Amygdala (tissue), 56 donors: ENCODE measurements at places on chromosomes 3 and 15.

DNA sequence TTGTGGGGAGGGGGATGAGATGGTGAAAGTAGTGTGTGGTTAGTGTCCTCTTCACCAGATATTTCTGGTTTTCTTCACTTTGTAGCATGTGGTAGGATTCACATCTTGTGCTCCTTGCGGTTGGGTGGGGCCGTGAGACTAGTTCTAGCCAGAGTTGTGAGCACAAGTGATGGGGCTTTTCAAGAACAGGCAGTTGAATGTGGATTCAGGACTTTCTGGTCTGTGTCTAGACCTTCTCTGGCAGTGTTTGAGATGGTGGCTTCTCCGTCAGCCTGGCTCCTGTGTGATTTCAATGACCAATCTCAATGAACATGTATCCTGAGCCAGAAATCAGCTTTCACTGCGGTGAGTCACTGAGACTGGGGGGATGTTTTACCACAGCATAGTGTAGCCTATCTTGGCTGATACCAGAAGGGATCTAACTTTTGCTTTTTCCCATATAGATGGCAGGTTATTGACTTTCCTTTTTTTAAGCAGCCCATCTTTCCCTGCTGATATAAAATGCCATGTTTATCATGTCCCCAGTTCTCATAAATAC is 82.6 kb downstream of the RPLP1 start:
- no peak for DNase-seq

DNA sequence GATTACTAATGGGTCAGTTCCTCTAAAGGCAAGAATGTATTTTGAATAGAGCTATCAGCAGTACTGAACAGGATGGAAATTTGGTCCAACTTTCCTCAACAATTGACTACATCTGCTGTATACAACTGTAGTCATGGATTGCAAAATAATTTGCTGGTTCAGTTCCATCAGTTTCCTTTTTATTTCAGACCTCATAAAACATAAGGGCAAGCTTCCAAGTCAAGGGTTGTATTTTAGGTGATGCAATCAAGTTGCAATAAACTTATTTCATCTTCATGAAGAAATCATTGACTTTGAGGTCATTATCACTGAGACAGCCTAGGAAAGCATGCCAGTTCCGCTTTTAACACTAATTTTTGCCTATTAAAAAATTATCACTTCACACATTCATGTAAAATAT is 90.4 kb upstream of the TSEN2 start:
- no peak for DNase-seq

GRCh38 chr3:156033428-156033827 is 87.0 kb upstream of the KCNAB1 start:
- no peak for DNase-seq

- no peak for DNase-seq
Measured at GRCh38 chr15:46088486-46089445, 453.9 kb downstream of the SQOR start.

GRCh38 chr3:29186982-29187725 is 93.7 kb upstream of the RBMS3 start:
- DNase-seq: no peak

- peak; percentile 46 for DNase-seq
Measured at GRCh38 chr3:138114988-138115971, at the start of gene DZIP1L. Gene DZIP1L (minus strand): TSS chr3:138115608. CDS start chr3:138103971, 11,637 bp downstream.

DNA sequence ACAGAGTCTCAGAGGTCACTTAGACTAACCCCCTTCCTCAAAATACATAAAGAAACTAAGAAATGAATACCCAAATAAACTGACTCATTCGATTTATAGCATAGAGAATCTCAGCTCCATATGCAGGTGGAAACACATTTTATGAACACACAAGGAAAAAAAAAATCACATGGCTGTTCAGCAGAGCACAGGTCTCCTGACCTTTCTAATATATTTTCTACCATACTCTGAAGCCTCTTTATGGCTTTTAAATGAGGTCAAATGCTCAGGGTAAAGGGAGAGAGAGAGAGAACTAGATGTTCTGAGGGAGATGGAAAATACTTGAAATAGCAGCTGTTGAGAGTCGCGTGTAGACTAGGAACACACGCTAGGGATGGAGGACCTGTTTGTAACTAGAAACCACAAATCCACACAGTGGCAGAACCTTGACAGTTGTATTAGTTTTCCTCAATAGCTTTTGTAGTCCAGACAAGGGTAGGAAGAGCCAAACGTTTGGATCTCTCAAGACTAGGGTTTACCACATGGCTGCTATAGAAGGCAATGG is 165.3 kb downstream of the FMN1 start:
- no peak for DNase-seq

- no peak for DNase-seq
Measured at GRCh38 chr15:90845201-90845949, 23.0 kb upstream of the FURIN start.

DNA sequence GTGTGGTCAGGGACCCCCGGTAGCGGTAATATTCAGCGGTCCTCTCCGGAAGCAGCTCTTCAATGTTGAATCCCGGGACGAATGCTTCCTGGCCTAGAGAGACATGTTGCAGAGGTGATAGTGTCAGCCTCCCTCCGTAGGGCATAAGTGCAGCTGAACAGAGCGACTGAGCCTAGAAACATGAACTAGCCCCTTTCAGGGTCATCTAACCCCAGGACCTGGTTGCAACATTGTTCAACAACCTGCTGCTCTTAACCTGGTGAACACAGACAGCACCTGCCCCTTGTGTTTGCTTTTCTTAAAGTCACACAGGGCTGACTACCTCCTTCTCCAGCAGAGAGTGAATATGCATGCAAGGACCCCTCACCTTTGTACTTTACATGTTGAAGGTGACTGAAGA is 41.3 kb downstream of the CA12 start:
- DNase-seq: no peak

- DNase-seq: no peak
Measured at GRCh38 chr3:183823963-183824362, 1.4 kb downstream of the MAP6D1 start.

DNA sequence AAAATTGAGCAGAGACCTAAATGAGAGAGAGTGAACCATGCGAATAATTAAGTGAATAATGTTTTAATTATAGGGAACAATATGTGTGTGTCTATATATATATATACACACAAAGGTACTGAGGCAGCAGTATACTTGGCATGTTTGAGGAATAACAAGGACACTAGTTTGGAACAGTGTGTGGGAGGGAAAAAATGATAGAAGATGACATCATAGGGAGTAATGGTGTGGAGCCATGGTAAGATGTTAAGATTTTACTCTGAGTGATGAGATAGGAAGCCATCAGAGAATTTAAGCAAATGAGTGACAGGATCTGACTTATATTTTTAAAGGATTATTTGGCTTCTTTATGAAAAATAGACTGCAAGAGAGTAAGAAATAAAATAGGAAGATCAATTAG is 29.1 kb downstream of the DTWD1 start:
- no peak for DNase-seq

GRCh38 chr3:52524752-52525679 is 8.6 kb downstream of the NT5DC2 start:
- DNase-seq: no peak

DNA sequence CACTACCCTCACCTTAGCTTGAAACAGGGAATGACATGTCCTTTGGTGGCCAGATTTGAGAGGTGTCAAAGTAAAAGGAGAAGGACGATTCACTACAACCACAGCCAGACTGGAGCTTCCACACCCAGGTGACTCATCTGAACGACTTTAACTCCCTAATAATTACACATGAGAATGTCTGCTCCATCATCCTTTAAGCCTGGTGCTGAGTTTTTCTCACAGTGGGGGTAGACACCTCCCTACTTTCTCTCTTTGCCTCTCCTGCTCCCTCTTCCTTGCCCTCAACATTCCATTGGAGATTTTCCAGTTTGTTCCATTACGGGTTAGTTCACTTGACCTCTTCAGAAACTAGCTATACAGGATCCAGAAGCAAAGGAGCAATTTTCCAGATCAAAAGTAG is 154.3 kb upstream of the BHLHE40 start:
- no peak for DNase-seq

GRCh38 chr15:77577366-77577950 is 55.3 kb downstream of the LINGO1 start:
- peak; percentile 74 for DNase-seq

GRCh38 chr3:141414800-141415462 is 46.6 kb downstream of the ZBTB38 start:
- no peak for DNase-seq

DNA sequence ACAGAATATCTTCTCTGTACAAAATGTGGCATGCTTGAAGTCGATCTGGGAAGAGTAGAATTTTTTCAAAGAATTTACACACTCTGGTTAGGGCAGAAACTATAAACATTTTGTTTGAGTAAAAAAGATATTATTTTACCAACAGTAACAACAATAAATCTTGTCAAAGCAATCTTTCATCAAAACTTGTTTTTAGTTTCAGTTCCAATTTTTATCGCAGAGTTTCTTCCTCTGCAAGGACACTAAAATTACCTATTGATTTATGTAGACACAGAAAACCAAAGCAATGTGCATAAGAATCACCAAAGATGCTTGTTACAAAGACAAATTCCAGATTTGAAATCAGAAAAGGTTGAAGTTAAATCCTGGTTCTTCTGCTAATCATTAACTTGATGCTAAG is 61.9 kb downstream of the CGGBP1 start:
- no peak for DNase-seq

GRCh38 chr3:189635339-189635738 is 4.2 kb downstream of the TP63 start:
- DNase-seq: no peak

DNA sequence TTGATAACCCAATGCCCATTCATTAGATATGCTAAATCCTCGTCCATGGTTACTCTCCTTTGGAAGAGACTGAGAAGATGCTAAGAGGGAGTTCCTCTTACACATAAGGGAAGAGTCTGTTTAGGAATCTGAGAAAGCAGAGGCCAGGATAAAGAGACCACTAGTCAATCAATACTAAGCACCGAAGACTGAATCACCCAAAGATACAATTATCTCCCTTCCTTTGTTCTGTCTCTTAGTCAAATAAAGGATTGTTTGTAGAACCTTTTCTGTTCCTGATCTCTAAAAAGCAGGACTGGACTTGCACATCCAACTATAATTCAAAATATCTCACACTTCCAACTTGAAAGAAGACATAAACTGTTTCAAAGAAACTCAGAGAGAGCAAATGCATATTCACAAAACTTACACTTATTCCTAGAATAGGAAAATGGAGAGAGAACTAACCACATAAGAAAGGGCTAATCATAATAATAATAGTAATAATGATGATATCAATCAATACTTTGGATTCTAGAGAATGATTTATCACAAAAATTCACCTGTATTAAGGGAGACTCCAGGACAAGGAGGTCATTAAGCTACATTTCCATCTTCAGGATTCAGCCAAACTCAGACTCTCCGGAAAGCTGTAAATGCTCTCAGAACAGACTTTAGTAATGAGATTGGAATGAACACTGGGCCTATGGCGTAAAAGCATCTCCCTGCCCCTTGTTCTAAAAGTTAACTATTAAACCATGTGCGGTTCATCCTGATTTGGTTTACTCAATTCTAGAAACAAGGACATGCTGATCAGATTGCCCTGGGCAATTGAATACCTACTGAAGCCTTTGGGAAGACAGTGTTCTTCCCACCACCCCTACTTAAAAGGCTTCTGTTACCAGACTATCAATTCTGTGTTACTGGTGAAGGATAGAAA is 401.5 kb downstream of the ZBTB20 start:
- DNase-seq: no peak

GRCh38 chr3:188440340-188440972 is 286.5 kb downstream of the LPP start:
- DNase-seq: no peak

DNA sequence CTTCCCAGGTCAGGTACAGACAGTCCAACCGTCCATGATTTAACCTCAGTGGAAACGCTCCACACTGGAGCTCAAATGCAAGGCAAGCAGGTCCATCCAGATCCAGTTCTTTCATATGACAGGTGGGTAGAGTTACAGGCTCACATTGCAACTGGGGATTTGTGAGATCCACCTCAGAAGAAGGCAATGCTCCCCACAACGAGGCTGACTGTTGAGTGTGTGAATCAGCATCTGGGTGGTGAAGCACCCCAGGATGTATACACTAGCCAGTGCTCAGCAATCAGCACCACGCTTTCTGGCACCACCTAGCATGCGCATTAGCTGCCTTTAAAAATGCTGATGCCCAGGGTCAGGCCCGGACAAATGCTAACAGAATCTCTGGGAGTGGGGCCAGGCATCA is 343.5 kb upstream of the ICE2 start:
- DNase-seq: no peak

- no peak for DNase-seq
Measured at GRCh38 chr15:94370936-94371285, 139.6 kb downstream of the MCTP2 start.

GRCh38 chr3:156395961-156396710 is 158.8 kb downstream of the SSR3 start:
- DNase-seq: no peak

- DNase-seq: no peak
Measured at GRCh38 chr3:61890167-61890566, 328.8 kb downstream of the PTPRG start.
